ENCODE measurements at places on chromosomes 3 and 15.

GRCh38 chr3:98326105-98326893, 27.4 kb upstream of the OR5K4 start:
- DNase-seq, result no peak

- no peak for DNase-seq
Measured at GRCh38 chr3:183217548-183218332, 35.3 kb upstream of the B3GNT5 start.

GRCh38 chr3:145865399-145866018, 295.5 kb downstream of the PLOD2 start:
- DNase-seq, result no peak

- DNase-seq, result no peak
Measured at GRCh38 chr15:101242999-101243336, 8.9 kb downstream of the CHSY1 start.

DNA sequence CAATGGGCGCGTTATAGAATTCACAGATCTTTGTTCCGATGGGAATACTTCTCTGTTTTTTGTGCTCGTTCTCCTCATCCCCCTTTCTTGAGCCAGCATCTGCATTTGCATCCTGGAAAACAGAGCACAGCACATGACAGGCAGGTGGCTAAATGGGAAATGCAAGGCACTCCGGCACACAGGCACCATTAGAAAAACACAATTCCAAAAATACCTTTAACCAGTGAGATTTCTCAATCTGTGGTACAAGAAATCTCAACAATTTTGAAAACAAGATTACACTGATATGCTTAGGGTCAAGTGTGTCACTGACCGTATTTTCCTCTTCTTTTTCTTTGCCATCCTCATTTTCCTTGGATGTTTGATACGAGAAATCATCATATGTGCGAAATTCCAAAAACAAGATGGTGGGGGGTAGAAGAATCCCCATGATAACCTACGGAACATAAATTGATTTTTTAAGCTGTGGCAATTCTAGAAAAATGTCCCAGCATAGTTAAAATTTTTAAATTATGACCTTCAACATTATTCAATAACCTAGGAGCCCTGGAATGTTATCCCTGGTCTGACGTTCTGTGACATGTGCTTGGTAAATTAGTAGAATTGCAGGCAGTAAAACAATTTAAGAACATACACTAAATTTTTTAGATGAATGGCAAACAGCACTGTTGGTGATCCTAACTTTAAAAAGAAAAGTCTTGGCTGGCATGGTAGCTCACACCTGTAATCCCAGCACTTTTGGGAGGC, 46.5 kb upstream of the MTMR10 start:
- no peak for DNase-seq

GRCh38 chr3:20052851-20053250, 12.6 kb downstream of the KAT2B start:
- no peak for DNase-seq

- no peak for DNase-seq
Measured at GRCh38 chr3:155639462-155640055, 105.3 kb downstream of the PLCH1 start.

DNA sequence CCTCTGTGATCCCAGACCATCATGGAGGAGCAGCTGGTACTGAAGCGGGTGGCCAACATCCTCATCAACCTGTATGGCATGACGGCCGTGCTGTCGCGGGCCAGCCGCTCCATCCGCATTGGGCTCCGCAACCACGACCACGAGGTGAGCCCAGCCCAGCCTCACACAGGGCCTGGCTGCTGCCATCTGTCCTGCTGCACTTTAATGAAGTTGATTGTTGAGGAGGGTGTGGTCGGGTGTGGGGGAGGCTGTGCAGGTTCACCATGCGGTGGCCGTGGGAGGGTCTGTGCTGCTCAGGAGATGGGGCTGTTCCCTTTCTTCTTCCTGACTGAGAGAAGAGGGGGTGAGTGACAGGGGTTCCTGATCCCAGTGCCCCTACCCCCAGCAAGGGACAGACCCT, 30.6 kb downstream of the ACAD9 start:
- DNase-seq, result no peak

GRCh38 chr3:94525043-94525442, 462.2 kb downstream of the NSUN3 start:
- DNase-seq, result no peak

DNA sequence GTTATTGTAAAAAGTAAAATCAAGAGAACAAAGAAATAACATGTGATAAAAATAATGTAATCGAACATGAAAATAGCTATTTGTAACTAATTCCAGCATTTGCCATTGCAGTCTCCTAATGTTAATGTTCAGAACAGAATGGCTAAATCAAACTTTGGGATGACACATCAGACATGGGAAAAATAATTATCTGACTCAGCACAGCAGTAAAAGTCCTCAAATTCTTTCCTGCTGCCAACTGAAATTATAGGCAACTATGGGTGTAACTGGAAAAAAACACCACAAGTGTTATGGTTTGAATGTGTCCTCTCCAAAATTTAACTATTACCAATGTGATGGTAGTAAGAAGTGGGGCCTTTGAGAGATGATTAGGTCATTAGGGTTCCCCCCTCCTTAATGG, 446.7 kb downstream of the C3orf38 start:
- no peak for DNase-seq

DNA sequence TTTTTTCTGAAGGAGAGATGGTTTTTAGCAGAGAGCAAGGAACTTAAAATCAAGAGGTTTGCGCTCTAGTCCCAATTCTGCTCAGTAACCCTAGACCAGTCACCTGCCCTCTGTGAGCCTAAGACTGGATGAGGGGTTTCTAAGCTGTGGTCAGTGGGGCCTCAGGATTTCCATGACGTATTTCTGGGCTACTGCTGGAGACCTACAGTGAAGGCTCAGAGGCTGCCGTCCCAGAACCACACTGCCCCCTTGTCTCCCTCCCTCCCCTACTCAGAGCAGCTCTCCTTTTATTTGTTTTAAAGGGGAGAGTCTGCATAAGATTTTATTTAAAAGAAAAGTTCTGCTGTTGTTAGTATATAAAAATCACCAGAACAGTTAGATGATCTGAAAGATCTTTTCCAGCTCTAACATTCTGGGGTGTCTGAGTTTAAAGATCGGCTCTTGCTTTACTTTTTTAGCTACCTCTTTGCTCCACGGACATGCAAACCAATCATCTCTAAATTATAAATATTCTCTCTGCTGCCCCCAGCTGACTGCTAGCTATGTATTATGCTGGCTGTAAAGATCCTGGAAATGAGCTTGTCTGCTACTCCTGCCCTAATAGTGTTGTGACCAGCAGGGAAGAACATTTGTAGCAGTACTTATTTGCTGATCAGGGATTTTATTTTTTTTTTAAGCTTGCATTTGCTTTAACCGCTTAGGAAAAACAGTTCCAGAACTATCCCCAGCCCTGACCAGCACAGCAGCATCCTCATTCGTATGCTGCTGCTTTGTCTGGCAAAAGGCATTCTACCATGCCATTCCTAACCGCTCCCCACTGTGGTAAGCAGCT, 28.6 kb upstream of the NDUFB4 start:
- DNase-seq, result no peak

DNA sequence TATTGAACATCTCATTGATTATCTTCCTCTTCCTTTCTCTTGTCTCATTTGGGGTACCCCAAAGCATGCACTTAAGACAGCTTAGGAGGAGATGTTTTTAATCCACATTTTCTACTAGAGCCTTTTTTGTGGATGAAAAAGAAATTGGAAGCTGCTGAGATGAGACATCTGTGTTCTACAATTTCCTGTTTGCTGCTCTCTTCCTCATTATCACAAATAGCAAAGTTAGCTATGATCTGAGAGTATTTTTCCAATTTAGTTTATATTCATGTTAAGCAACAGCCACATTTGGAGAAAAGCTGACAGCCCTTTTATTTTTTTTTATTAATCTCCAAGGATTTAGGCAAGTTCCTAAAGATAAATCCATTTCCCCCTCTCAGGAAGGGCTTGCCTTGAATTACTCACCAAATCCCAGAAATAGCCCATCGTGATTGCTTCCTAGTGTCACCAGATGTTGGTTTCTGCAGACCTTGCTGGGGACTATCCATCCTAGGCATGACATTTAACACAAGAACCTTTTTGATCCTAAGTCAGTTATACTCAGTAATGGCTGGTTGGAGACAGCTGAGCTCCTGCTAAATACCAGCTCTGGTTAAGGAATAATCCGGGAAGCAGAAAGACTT, 70.8 kb upstream of the FILIP1L start:
- no peak for DNase-seq

DNA sequence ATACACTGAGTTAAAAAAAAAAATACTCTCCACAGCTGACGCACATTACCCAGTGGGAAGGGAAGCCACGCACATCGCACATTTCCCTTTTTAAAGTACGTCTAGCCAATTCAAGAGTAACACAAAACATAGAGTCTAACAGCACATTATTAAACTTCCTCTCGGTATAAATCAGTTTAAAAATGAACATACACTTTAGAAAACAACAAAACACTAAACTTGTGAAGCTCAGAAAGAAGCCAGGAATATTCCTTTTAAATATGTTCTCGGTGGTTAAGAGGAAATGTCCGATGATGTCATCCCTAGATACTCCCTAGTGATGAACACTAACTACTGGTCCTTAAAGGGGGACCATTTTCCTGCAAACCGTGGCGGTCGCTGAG, 721 bp downstream of the MYEF2 start:
- DNase-seq, result no peak

DNA sequence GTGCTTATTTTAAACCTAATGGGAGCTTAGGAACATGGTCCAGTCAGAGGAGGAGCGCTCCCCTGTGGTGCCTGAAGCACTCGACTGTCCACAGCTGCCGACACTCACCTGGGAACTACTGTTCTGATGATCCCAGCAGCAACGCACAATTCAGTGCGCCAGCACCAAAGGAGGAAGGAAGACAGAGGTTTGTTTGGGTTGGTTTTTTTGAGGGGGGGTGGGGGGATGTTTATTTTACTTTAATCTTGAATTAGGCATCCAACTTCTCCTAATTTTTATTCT, 48.8 kb upstream of the VGLL4 start:
- DNase-seq, result no peak

- DNase-seq, result no peak
Measured at GRCh38 chr15:41180206-41180789, 50.3 kb downstream of the EXD1 start.

GRCh38 chr3:11600501-11601282, 43.0 kb downstream of the VGLL4 start:
- no peak for DNase-seq

- no peak for DNase-seq
Measured at GRCh38 chr3:171347301-171348039, 112.7 kb downstream of the TNIK start.

DNA sequence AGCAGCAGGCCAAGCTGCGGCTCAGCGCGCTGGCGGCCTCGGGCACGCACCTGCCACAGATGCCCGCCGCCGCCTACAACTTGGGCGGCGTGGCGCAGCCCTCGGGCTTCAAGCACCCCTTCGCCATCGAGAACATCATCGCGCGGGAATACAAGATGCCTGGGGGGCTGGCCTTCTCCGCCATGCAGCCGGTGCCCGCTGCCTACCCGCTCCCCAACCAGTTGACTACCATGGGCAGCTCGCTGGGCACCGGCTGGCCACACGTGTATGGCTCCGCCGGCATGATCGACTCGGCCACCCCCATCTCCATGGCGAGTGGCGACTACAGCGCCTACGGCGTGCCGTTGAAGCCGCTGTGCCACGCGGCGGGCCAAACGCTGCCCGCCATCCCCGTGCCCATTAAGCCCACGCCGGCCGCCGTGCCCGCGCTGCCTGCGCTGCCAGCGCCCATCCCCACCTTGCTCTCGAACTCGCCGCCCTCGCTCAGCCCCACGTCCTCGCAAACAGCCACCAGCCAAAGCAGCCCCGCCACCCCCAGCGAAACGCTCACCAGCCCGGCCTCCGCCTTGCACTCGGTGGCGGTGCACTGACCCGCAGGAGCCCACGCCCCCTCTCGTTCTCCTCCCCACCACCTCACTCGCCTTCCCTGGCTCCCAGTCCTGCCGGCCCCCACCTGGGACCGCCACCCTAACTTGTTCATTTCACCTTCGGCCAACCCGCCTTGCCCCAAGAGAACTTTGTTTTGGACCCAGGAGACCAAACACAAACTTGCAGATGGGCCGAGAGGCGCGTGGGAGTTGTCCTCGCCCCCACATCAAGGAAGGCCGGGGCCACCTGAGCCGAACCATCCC, 1.5 kb downstream of the FOXB1 start:
- DNase-seq, result no peak

DNA sequence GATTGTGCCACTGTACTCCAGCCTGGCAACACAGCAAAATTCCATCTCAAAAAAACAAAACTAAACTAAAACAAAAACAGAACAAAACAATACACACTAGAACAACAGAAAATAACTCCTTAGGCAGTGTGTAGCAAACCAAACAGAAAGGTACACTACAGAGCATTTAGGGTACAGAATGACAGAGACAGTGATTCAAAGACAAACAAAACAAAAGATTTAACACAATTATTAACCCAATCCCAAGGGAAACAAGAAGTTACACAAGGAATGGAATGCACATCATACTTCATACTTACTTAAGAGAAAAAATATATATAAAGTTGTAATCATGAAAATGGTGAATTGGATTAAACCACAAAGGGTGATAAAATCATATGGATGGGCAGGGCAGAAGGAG, 12.9 kb downstream of the SLC25A20 start:
- no peak for DNase-seq

DNA sequence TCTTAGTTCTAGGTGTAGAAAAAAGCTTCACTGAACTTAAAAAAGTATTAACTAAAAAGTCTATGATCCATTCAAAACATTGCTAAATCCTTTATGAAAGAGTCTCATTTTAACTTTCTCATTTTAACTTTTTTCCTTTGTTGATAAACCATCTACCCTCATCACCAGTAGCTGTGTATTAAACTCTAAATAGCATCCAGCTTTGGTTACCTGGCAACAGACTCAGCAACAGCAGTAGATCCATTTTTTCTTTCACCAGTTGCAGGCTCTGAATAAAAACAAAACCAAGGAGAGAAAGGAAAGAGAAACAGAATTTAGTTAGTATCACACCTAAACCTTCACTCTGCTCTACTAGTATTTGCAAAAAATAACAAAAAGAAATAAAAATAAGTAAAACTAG, 51.6 kb downstream of the TP53BP1 start:
- DNase-seq, result no peak

- DNase-seq, result no peak
Measured at GRCh38 chr15:65423150-65423975, 616 bp upstream of the IGDCC4 start.

DNA sequence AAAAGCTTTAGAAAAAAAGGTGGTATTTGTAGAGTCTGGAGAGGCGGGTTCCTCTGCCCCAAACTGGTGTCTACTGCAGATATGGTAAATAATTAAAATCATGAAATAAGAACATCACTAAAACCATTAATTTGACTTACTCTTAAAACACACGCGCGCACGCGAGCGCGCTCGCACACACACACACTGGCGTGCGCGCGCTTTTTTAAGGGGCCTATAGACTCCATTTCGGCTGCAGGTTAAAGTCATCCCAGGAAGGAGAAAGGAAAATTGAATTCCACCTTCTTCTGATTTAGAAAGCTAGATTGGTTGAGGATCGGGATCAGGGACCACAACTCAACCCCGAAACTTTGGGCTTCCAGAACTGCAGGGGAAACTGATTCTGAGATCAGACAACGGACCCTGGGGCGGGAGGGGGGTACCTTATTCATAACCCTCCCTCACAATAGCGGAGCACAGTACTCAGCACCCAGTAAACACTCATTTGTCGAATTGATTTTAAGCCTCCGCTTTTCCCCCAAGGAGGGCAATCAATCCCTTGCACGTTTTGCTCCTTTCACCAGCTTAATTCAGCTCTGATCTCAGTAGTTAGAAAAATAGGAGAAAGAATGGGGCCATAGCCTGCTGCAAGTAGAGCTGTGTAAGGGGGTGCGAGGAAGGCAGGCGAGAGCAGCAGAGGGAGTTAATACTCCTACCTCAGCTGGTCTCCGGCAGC, 509 bp upstream of the LRRC3B start:
- DNase-seq, result no peak

GRCh38 chr3:94179059-94179458, 116.2 kb downstream of the NSUN3 start:
- DNase-seq, result no peak
